ENCODE measurements at places on chromosomes 16 and 17.

DNA sequence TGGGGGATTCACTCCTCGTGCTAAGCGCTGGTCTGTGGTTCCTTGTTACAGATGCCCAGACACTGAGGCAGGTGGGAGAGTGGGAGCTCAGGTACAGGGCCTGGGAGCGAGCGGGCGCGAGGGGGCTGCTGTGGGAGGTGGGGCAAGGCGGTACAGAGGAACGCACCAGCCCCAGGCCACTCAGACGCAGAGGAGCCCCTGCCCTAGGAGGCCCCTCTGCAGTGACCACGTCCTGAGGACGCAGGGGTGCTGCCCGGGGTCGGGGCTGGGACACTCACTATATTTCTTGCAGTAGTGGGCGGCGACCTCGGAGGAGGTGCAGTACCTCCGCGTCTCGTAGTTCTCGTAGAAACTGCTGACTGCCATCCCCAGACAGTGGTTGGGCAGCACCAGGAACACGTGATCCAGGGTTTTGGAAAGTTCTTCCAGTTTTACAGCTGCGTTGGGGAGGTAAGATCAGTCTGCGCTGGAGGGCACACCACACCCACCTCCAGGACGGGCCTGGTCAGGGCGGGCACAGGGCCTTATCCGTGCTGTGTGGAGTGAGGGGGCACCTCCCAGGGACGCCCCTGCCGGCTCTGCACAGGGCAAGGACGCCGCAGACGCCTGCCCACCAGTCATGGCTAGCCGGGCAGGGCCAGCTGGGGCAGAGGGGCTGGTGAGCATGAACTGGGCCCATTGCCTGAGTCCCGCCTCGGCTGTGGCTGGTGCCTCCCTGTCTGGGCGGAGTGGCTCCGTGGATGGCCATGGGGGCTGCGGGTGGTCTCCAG is 16.3 kb upstream of the RNPS1 start:
- DNase-seq: no peak

DNA sequence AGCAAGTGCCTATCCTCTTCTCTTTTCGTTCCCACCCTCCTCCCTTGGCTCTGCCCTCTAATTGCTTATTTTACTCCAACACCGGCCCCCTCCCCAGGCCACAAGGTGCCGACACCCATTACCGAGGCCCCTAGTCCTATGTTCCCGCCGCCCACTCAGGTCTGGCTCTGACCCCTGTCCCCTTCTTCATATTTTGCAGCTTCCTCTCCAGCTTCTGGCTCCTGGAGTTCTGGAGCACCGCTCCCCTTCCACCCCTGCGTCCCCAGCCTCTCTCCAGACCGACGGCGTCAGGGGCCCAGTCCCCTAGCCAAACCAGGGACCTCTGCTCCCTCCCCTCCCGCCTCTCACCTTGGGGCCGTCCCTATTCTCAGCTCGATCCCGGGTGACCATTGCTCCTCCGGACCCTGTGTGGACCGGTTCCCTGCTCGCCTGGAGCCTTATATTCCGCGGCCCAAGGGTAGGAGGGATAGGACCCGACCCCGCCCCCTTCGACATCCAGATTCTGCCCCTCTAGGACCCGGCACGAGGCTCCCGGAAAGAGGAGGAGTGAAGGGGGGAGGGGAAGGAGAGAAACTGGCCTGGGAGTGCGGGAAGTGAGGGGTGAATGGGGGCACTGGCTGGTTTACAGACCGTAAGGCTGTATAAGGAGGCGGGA is at the start of gene HES7:
Gene HES7, minus strand, starts transcription at position 412 of the 655 bp plus-strand sequence. Its CDS starts 22 bp downstream, at position 390.
- no peak for DNase-seq

GRCh38 chr16:86995456-86995855 is 321.7 kb downstream of the C16orf95 start:
- no peak for DNase-seq

- no peak for DNase-seq
These were observed 311 bp upstream of the KDM8 start for GRCh38 chr16:27202923-27203506.

GRCh38 chr16:31357324-31358109 is 2.5 kb downstream of the ITGAX start:
- DNase-seq: no peak

DNA sequence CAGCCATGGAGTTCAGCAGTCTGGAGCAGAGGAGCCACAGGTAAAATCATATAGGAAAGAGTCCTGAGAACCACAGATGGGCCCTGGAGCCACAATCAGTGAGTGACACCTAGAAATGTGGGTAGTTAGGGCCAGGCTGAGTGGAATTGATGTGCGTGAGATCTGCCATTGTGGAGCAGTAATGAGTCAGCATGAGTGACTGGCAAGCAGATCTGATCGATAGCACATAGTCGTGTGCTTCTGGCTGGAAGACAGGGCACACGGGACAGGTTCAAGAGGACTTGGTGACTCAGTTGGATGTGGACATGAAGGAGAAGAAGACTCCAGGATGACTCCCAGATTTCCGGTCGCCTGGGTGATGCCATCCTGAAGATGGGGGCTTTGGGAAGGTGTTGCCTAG is 12.3 kb downstream of the ADORA2B start:
- DNase-seq: no peak

DNA sequence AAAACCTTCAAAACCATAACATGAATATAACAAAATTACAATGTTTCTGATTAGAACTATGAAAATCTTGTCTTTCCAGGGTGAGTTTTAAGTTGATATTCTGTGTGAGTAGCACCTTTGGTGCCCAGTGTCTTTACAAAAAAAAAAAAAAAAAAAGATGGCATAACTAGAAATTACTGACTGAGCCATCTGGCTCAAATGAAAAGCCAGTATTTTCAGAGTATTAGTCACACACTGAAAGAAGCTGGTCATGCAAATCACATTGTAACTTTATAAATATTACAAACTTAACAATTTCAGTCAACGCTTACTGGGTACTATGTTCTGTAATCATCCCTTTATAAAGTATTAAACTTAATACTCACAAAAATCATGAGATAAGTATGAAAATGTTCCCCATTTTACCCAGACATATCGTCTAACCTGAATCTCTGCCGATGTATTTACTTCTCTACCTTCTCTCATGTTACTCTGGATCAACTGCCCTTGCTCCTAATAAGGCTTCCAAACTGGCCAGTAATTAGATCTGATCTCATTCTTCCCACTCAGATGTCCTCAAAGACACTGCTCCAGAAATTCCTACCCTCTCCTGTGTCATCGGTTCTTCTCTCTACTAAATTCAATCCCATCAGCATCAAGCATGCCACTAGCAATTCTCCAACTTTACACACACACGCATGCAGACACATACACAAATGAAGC is 25.4 kb downstream of the UBE2G1 start:
- DNase-seq: no peak

GRCh38 chr17:81491181-81491581 is 21.4 kb downstream of the ACTG1 start:
- DNase-seq: no peak

DNA sequence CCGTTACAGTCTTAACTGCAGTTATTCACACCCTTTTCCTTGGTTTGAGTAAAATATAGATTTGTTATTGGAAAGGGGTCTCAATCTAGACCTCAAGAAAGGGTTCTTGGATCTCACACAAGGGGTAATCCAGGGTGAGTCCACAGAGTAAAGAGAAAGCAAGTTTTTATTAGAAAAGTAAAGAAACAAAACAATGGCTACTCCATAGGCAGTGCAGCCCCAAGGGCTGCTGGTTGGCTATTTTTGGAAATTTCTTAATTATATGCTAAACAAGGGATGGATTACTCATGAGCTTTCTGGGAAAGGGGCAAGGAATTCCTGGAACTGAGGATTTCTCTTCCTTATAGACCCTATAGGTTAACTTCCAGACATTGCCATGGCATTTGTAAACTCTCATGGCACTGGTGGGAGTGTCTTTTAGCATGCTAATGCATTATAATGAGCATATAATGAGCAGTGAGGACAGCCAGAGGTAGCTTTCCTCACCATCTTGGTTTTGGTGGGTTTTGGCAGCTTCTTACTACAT is 24.5 kb upstream of the MILR1 start:
- no peak for DNase-seq

- no peak for DNase-seq
These were observed 9.2 kb downstream of the CA5A start for GRCh38 chr16:87927195-87927562.

DNA sequence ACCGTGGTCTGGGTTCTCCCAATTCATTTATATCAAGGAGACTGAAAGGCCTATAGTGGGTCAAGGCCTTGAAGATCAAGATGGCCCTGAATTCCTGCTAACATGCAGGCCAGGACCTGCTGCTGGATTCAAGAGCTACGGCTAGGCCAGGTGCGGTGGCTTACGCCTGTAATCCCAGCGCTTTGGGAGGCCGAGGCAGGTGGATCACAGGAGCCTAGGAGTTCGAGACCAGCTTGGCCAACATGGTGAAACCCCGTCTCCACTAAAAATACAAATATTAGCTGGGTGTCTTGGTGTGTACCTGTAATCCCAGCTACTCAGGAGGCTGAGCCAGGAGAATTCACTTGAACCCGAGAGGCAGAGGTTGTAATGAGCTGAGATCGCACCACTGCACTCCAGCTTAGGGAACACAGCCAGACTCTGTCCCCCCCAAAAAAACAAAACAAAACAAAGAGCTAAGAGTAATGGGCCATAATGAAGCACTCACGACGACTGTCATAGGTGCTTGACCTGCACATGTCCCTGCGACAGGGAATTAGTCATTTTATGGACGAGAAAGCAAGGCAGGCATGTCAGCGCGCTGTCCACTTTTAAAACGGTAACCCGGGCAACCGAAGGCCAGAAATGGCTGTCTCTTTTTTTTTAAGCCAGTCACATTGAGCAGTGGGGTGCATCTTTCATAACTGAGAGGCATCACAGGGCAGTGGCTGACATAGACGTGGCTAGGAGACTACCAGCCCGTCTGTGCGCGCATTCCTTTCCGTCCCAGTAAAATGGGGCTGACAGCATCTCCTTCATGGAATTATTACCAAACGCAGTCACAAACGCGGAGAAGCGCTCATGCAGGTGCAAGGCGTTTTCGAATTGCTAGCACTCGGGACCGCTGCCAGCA is 1.0 kb upstream of the FBRS start:
- no peak for DNase-seq

- no peak for DNase-seq
These were observed 725 bp upstream of the CACNA1H start for GRCh38 chr16:1152123-1152638.

GRCh38 chr16:27287887-27288286 is 19.3 kb upstream of the NSMCE1 start:
- DNase-seq: no peak

- DNase-seq: no peak
These were observed 5.2 kb downstream of the KRT39 start for GRCh38 chr17:40961591-40961990.

GRCh38 chr16:4093495-4094126 is 22.6 kb downstream of the ADCY9 start:
- DNase-seq: no peak

DNA sequence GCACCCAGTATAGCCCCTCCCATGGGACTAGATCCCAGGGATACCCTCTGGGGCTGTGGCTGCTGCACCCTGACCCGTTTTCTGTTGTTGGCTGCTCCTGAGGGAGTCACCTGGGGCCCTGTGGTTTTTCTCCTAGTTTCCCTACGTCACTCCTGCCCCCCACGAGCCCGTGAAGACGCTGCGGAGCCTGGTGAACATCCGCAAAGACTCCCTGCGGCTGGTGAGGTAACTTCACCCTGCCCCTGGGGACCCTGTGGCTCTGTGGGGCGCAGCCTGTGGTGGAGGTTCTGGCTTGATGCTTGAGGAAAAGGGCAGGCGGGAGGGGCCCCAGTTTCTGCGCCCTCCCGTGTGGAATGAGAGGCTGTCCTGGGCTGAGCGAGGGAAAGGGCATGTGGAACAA is 27.2 kb downstream of the MGRN1 start:
- DNase-seq: no peak

DNA sequence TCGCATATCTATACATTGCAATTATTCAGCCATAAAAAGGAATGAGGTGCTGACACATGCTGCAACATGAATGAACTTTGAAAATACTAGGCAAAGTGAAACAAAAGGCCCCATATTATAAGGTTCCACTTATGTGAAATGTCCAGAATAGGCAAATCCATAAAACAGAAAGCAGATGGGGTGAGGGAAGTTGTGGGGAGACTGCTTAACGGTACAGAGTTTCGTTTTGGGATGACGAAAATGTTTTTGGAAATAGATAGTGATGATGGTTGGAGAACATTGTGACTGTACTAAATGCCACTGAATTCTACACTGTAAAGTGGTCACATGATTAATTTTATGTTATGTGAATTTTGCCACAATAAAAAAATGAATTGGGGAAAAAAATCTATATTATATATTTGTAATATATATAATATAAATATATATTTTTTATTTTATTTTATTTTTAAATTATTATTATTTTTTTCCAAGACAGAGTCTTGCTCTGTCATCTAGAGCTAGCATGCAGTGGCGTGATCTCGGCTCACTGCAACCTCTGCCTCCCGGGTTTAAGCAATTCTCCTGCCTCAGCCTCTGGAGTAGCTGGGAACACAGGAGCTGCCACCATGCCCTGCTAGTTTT is 4.2 kb upstream of the GNA13 start:
- DNase-seq: no peak

DNA sequence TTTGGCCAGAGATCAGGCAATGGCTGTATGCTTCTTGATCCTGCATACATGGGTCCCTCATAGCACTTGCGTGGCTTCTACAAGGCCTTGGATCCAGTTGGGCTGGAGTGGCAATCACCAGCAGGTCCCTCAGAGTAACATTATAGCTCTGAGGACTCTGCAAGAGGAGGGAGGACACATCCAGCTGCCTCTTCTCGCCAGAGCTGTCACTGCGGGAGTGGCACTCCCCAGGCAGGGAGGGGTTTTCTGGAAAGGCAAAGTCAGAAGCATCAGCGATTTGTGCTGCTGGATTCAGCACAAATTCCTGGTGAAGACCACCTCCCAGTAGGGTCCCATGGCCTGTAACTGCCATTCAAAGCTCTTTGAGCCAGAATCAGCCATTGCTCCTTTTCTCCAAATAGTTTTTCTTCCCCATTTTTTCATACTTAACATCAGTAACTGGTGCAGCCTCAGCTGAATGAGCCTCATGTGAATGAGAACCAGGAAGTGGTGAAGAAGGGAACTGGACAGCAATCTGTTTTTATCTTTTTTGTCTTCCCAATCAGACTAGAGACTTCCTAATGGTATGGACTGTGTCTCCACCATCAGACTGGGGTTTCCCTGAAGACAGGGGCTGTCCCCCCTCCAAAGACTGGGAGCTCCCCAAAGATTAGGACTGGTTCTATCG is 40.6 kb upstream of the HOXB13 start:
- DNase-seq: no peak

DNA sequence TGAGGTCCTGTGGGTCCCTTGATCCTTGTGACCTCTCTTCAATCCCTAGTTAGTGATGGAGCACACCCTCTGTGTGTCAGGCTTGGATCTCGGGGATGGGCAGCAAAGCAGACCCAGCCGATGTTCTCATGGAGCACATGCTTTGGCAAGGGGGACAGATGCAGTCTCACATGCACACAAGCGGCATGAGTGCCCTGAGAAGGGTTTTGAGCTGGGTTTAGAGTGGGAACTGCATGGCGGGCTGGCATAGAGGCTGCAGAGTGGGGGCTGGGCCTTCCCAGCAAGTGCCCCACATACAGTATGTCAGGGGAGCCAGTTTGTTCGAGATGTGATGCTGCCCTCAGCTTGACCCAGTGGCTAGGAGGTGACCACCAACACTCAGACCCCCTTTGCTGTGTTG is 41.6 kb downstream of the B9D1 start:
- no peak for DNase-seq
